Stimulated activated CD8-positive, alpha-beta memory T cell treated with anti-CD3 and anti-CD28 coated beads, Interleukin-15, amount 100 ng/mL, for 48 hours (primary cell): ENCODE measurements at places on chromosomes 3 and 15.

GRCh38 chr3:127452321-127452821, 138.2 kb downstream of the TPRA1 start:
- DNase-seq, result no peak

DNA sequence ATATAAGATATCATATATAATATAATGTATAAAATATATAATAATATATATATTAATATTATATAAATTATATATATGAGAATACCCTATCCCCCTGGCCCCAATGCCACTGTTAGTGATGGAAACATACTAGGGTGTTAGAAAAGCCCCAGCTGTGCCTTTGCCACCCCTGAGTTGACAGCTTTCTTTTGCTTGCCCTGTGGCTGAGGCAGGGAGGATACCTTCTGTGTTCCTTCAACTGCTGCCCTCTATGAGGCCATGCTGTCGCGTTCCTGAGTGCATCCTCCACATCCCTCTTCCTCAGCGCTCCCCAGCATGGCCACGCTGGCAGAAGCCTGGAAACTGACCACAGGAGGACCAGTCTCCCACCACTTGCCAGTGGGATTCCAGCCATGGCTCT, 26.3 kb downstream of the FAN1 start:
- no peak for DNase-seq

DNA sequence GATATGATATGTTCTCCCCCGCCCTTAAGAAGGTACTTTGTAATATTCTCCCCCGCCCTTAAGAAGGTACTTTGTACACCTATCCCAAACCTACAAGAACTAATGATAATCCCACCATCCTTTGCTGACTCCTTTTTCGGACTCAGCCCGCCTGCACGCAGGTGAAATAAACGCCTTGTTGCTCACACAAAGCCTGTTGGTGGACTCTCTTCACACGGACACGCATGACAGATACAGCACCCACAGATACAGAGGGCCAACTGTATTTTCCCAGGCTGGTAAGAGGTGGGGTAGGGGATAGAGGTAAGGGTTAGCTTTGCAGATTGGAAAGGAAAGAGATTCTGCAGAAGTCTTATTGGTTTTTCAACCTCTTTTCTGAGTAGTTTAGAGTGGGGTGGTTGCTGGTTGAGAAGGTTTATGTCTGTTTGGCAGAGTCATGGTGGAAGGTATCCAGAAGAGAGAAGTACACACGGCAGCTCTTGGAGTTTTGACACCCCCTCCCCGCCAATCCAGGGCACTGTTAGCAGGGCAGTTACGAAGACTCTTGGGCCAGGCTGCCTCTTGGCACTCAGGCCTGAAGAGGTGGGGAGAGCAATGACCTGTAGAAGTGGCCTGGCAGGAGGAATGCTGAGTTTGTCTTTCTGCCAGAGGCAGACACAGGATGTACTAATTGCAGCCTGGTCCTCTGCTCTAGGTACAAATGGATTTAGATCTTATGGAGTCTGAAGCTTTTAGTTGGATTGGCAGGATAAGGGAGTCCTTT, 36.0 kb upstream of the IDH2 start:
- no peak for DNase-seq

GRCh38 chr15:91412138-91412928, 312.3 kb downstream of the SV2B start:
- DNase-seq, result no peak

DNA sequence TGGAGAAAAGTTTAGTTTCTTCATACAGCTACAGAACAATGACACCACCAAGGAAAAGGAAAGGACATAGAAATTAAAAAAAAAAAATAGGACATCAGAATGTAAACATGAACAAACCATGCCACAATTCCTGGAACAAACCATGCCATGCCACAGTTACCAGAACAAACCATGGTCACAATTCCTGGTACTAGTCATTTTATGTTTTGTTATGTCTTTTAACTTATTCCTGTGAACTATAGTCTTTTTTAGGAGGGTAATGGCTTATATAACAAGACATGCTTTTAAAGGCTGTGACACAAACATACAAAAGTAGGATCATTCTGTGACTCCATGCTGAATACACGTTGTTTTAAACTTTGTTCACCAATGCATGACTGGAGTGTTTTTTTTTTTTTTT, 42.8 kb downstream of the CD47 start:
- no peak for DNase-seq
